ENCODE measurements at places on chromosomes 11 and 22. TPM values are rescaled to one million over a fixed set of nuclear protein-coding genes. Genes with fewer than 3 reads are reported as not detected.
A peak's percentile ranks its signal among the peaks of the same experiment; 100 is the strongest.

GRCh38 chr22:43777286-43777685, 34.8 kb downstream of the EFCAB6 start:
- no peaks in the 10 kb centered on the region for H3K27me3 ChIP-seq
- H3K36me3 ChIP-seq: no peaks in the 10 kb centered on the region
- H3K4me1 ChIP-seq: peaks cover 21% of the 10 kb centered on the region
- no peak overlapping the region for H3K4me3 ChIP-seq

DNA sequence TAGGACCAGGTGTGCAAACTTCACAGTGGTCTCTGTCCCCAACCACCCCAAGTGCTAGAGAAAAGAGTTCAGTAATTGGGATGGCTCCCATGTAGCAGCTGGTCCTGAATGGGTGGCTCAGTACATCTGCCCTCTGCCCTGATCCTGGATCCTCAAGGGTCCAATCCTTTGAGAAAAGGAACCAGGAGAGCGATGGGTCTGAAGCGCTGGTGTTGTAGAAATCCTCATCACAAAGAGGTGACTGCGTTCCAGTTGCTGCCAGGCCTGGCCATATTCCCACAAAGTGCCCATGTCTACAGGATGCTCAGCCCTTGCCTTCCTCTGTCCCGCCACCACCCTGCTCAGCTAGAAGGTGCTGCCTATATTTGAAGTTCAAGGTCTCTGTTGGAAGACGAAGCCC, 6.2 kb upstream of the C22orf39 start:
- H3K4me3 ChIP-seq: no peak overlapping the region
- peaks cover 32% of the 10 kb centered on the region for H3K36me3 ChIP-seq
- no peaks in the 10 kb centered on the region for H3K4me1 ChIP-seq
- no peak overlapping the region for H3K27ac ChIP-seq
- H3K27me3 ChIP-seq: no peaks in the 10 kb centered on the region

DNA sequence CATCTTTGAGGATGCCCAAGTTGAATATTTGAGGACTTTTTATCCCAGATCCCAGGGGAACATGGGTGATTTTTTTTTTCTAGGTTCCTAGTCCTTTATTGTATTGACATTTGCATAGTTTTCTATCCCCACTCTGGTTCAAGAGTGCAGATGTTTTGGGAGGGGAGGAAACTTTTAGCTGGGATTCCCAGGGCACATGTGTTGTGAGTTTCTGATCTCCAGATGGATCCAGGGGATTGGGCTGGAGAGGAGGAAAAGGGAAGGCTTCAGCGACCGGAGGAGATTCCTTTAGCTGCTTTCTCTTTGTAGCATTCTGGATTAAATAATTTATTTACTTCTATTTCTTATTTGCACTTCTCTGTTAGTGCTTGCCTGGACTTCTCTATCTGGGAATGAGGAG, 14.7 kb upstream of the SORL1-AS1 start:
- H3K27me3 ChIP-seq: no peaks in the 10 kb centered on the region
- H3K36me3 ChIP-seq: no peaks in the 10 kb centered on the region
- DNase-seq: no peak
- peaks cover 56% of the 10 kb centered on the region for H3K4me1 ChIP-seq
- H3K27ac ChIP-seq: peak overlapping the region; percentile 93

DNA sequence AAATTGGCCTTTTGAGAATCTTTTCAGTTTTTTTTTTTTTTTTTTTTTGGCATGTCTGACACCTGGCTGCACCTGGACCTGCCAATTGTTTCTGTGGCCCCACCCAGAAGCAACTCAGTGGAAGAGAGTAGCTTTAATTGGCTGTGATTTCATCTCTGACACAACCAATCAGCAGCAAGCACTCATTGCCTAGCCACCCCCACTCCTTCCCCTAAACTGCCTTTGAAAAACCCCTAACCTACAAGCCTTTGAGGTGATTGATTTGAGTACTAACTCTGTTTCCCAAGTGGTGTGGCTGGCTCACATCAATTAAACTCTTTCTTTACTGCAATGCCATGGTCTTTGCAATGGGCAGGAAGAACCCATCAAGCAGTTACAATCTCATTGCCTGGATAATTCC, 98.2 kb upstream of the CHORDC1 start:
- H3K27me3 ChIP-seq: no peaks in the 10 kb centered on the region
- H3K4me3 ChIP-seq: no peak overlapping the region
- no peak overlapping the region for H3K27ac ChIP-seq
- no peaks in the 10 kb centered on the region for H3K36me3 ChIP-seq
- H3K4me1 ChIP-seq: no peaks in the 10 kb centered on the region

- no peak for DNase-seq
- H3K36me3 ChIP-seq: no peaks in the 10 kb centered on the region
- no peak overlapping the region for H3K27ac ChIP-seq
- H3K4me3 ChIP-seq: no peak overlapping the region
- no peaks in the 10 kb centered on the region for H3K27me3 ChIP-seq
- peaks cover 22% of the 10 kb centered on the region for H3K4me1 ChIP-seq
Measured at GRCh38 chr11:11261629-11262028, 91.4 kb downstream of the CSNK2A3 start.

DNA sequence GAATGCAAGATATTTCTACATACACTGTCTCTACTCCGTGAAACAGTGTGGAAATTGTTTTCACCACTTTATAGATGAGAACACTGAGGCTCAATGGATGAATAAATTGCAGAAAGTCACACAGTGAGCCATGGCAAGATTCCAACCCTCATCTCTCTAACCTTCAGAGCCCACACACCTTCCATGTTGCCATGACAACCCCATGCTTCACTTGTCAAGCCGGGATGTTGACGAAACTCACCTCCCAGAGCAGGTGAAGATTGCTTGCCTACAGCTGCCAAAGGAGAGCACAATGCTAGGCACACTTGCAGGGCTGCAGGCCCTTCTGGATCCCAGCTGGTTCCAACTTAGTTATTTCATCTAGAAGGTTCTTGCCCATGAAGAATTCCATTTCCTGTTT, 71.4 kb upstream of the SEZ6L start:
- H3K4me3 ChIP-seq: no peak overlapping the region
- no peaks in the 10 kb centered on the region for H3K36me3 ChIP-seq
- no peak for DNase-seq
- H3K27ac ChIP-seq: no peak overlapping the region
- no peaks in the 10 kb centered on the region for H3K27me3 ChIP-seq
- H3K4me1 ChIP-seq: no peaks in the 10 kb centered on the region

GRCh38 chr11:35036639-35037038, 102.3 kb upstream of the CD44 start:
- H3K36me3 ChIP-seq: no peaks in the 10 kb centered on the region
- peaks cover 50% of the 10 kb centered on the region for H3K4me1 ChIP-seq
- no peak overlapping the region for H3K4me3 ChIP-seq
- H3K27ac ChIP-seq: peak overlapping the region; percentile 76
- no peaks in the 10 kb centered on the region for H3K27me3 ChIP-seq

DNA sequence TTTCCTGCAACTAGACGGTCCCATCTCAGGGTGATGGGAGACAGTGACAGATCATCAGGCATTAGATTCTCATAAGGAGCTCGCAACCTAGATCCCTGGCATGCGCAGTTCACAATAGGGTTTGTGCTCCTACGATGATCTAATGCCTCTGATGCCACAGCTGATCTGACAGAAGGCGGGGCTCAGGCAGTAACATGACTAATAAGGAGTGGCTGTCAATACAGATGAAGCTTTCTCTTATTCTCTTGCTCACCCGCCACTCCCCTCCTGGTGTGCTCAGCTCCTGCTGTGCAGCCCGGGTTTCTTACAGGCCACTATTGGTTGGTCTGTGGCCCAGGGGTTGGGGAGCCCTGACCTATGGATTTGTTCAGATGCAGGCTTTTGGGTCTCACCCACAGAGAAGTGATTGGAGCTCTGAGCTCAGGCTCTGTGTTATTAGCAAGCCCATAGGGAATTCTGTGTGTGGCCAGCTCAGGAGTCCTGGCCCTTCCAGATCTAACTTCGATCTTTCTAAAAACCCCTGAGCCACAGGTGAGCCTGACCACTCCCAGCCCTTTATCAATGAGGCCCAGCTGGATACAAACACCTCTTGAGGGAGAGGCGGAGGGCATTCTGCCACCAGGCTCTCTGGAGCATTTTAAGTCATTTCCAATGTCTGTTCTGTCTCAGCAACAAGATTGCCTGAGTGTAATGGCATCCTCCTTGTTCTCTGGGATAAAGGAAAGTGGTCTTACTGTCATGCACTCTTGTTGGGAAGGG, 351.8 kb downstream of the BUD13 start:
- peak; percentile 41 for DNase-seq
- no peaks in the 10 kb centered on the region for H3K36me3 ChIP-seq

DNA sequence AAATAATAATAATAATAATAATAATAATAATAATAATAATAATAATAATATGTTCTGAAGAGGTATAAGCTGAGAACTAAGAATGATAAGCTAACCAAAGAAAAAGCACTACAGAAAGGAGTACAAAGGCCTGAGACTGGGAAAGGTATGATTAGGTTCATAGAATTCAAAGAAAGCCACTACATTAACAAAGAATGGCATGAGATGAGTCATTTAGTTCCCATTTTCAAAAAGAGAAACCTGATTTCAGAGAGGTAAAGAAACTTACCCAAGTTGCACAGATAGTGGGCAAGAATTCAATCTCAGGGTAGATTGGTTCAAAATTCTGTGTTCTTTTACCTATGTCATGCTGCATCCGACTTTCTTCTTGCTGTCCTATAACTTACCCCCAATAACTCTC, 350.9 kb downstream of the TTC28 start:
- H3K27me3 ChIP-seq: no peaks in the 10 kb centered on the region
- no peak for DNase-seq
- no peak overlapping the region for H3K27ac ChIP-seq
- no peaks in the 10 kb centered on the region for H3K4me1 ChIP-seq

- H3K4me3 ChIP-seq: no peak overlapping the region
- no peaks in the 10 kb centered on the region for H3K27me3 ChIP-seq
- no peak overlapping the region for H3K27ac ChIP-seq
- H3K36me3 ChIP-seq: no peaks in the 10 kb centered on the region
- no peaks in the 10 kb centered on the region for H3K4me1 ChIP-seq
Measured at GRCh38 chr11:12876988-12877387, 132.1 kb upstream of the RASSF10 start.

GRCh38 chr11:1604181-1604580, 4.1 kb downstream of the KRTAP5-3 start:
- H3K27me3 ChIP-seq: peaks cover 42% of the 10 kb centered on the region

GRCh38 chr11:85810871-85811611, at the start of gene SYTL2:
TSS of gene SYTL2 (minus strand) at chr11:85811141. CDS start at chr11:85757725, 53,416 bp downstream.
- peak within 1 kb of the TSS; percentile 77 for H3K4me3 ChIP-seq
- H3K4me1 ChIP-seq: peaks cover 61% of the 10 kb centered on the region
- peak; percentile 85 for DNase-seq
- H3K27ac ChIP-seq: peak within 1 kb of the TSS; percentile 20
- H3K36me3 ChIP-seq: no peaks in the 10 kb centered on the region

DNA sequence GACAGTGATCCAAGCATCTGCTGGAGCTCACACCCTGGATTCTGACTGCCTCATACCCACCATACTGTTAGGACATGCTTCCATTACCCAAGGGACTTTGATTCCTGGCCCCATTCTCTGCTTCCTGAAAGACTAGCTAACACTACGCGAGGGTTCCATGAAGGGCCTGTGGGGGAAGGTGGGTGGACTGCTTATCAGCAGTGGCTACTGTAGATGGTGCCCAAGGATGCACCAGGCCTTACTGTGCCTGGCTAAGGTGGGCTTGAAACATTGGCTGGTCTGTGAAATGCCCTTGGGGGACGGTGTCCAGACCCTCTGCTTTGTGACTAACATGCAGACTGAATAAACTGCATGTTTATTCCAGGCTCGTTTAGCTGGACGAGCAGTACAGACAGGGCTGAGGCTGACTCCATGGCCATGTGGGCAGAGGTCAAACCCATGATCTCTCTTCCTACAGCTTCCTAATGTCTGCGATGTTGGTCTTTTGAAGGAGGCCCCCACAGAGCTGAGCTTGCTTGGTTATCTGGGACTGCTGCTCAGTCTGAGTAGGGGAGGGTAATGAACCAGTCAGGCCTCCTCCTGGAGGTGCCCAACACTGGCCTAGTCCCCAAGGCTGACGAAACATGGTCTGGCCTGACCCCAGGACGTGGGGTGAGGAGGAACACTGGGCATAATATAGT, 48.3 kb upstream of the PHOX2A start:
- no peak overlapping the region for H3K27ac ChIP-seq
- peaks cover 23% of the 10 kb centered on the region for H3K36me3 ChIP-seq
- no peaks in the 10 kb centered on the region for H3K4me1 ChIP-seq
- H3K4me3 ChIP-seq: no peak overlapping the region
- H3K27me3 ChIP-seq: no peaks in the 10 kb centered on the region

DNA sequence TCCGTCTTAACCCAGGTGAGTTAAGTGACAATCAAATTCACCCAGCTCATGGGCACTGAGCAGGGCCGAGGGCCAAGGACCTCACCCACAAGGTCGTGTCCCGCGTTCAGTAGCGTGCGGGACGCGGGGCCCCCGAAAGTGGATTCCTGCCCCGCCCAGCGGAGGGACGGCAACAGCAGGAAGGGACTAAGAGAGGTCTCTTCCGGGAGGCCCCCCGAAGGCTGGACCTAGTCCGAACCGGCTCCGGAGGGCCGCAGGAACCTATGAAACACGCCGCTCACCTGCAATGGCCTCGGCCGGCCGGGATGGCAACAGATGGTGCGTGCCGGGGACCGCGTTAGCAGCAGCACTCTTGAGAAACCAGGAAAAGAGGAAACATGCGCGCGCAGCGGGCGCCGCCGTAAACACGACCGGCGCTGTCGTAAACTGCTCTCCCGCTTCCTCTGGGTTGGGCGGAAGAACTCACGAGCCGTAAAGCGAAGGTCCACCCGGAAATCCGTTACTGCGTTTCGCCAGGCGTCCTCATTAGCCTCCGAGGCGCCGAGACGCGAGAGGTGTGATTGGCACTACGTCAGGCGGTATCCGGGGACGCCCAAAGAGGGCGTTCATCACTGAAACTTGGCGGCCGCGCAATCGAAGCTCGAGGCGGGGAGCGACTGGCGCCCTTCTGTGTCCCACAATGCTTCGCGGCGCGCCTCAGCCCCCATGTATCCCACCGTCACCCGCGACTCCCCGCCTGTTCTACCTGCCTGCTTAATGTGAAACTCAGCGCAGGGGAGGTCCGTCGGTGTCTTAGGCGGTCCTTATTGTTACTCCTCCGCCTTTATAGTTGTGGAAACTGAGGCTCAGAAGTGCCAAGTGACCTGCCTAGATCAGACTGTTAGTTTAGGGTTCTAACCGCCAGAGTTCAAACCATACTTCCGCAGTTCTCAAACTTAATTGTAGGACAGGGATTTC, at the start of gene EIF3D:
EIF3D (minus strand) TSS at position 372 of the 957 bp plus-strand sequence. CDS start 3,045 bp downstream, outside the sequence.
- H3K4me1 ChIP-seq: peaks cover 15% of the 10 kb centered on the region
- H3K27me3 ChIP-seq: no peaks in the 10 kb centered on the region
- peaks cover 26% of the 10 kb centered on the region for H3K36me3 ChIP-seq
- H3K4me3 ChIP-seq: peak within 1 kb of the TSS; percentile 88
- DNase-seq: peak; percentile 98

DDI1 gene
- not detected for total RNA-seq

PTGDR2 gene
- 0.06 TPM for total RNA-seq

C11orf86 gene
- not detected for total RNA-seq

NCR3LG1 gene
- total RNA-seq: 1.6 TPM

SMTNL1 gene
- total RNA-seq: not detected

CD3E gene
- not detected for total RNA-seq

EIF3D gene
- 247 TPM for total RNA-seq
